ENCODE measurements at places on chromosomes 2 and 18. TPM values are rescaled to one million over a fixed set of nuclear protein-coding genes. Genes with fewer than 3 reads are reported as not detected.

Gene GKN1
- total RNA-seq: not detected

DNA sequence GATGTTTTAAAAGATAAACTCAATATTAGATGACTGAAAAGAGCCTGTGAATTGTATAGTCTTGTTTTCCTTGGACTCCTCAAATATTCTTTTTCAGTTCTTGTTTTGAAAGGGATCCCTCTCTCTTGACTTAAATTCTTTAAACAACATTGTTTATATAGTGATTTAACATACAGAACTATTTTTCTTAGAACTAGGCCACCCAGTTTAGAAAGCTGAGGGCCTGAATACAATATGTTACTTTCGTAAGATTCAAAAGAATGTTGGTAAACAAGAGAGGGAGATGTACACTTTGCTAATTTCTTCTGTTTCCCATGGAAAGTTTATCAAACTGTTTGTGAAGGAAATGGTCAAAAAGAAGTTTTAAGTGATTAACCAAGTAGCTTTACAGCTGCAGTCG lies 5.5 kb upstream of the TSPYL6 start:
- H3K36me3 ChIP-seq: no peaks in the 10 kb centered on the region
- no peak for DNase-seq
- no peaks in the 10 kb centered on the region for H3K4me1 ChIP-seq
- no peak overlapping the region for H3K4me3 ChIP-seq
- no peak overlapping the region for H3K27ac ChIP-seq

DNA sequence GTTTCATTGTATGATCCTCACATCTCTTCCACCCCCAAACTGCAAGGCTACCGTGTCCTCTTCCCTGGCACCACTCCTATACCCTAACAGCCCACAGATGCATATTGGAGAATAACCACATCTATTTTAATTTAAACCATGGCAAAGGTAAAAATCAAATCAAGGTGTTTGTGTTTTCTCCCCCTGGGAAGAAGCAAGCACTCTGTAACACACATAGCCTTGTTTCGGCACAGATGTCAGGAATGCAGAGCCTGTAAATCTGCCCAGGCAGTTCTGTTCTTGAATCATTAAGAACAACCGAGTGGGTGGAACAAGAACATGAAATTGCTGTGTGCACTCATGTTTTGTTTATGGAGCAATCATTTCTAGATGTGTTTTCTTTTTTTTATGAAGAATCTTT lies 6.8 kb upstream of the COX7A2L start:
- peaks cover 3% of the 10 kb centered on the region for H3K4me1 ChIP-seq
- H3K4me3 ChIP-seq: no peak overlapping the region
- no peaks in the 10 kb centered on the region for H3K27me3 ChIP-seq
- no peak for DNase-seq
- no peaks in the 10 kb centered on the region for H3K36me3 ChIP-seq
- no peak overlapping the region for H3K27ac ChIP-seq

DNA sequence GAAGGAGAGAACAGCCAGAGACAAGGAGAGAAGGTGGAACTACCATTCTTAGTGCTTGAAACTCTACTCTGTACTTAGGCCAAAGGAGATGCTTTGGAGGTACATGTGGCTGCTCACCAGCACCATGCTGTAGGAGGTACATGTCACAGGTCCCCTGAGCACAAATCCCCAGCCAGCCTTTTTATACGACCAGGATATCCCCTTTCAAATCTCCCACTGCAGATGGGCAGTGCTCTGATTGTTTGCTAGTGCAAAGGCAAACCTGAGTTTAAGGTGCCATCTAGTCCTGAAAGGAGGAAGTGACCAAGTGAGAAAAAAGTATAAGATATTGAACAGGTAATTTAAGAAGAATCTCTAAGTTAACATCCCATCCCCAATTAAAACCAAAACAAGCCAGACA lies 17.1 kb upstream of the TTC21B start:
- no peaks in the 10 kb centered on the region for H3K36me3 ChIP-seq
- H3K4me1 ChIP-seq: no peaks in the 10 kb centered on the region
- H3K4me3 ChIP-seq: no peak overlapping the region
- no peak overlapping the region for H3K27ac ChIP-seq
- H3K27me3 ChIP-seq: no peaks in the 10 kb centered on the region

- H3K27ac ChIP-seq: no peak overlapping the region
- no peaks in the 10 kb centered on the region for H3K36me3 ChIP-seq
- H3K27me3 ChIP-seq: no peaks in the 10 kb centered on the region
- DNase-seq: no peak
- H3K4me1 ChIP-seq: no peaks in the 10 kb centered on the region
Measured at GRCh38 chr18:63708650-63709049, 5.9 kb downstream of the SERPINB11 start.
